Stimulated activated CD4-positive, alpha-beta T cell treated with anti-CD3 and anti-CD28 coated beads, Interleukin-1b, Interleukin-23, amount 100 ng/mL, for 1 hour (primary cell): ENCODE measurements at places on chromosomes 11 and 22.

- no peak for DNase-seq
Measured at GRCh38 chr11:112115386-112115785, 28.7 kb downstream of the SDHD start.

- peak; percentile 8 for DNase-seq
Measured at GRCh38 chr11:66976028-66976467, 944 bp downstream of the C11orf86 start.

DNA sequence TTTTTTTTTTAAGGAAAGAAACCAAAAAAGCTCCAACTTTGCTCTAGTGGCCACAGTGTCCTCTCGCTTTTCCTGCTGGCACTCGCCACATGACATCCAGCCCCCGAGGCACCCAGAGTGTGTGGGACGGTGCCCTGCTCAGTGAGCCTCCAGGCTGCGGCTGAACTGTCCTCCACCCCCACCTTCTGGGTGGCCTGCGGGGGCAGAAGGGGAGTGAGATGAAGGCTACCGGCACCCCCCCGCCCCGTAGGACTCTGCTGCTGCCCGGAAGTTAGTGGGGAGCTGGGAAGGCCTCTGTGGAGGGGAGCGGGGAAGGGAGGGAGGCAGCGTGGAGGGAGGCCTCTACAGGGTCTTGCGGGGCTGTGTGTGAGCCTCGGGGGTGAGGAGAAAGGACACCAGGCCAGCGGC, 264.4 kb downstream of the CTTN start:
- no peak for DNase-seq

- DNase-seq: no peak
Measured at GRCh38 chr11:12802418-12803085, 128.3 kb downstream of the TEAD1 start.

GRCh38 chr22:20434773-20435172, 2.9 kb downstream of the SCARF2 start:
- DNase-seq: no peak
